ENCODE measurements at places on chromosomes 2 and 18.
A peak's percentile ranks its signal among the peaks of the same experiment; 100 is the strongest.

- DNase-seq = no peak
Measured at GRCh38 chr2:42969231-42970150, 177.1 kb upstream of the HAAO start.

DNA sequence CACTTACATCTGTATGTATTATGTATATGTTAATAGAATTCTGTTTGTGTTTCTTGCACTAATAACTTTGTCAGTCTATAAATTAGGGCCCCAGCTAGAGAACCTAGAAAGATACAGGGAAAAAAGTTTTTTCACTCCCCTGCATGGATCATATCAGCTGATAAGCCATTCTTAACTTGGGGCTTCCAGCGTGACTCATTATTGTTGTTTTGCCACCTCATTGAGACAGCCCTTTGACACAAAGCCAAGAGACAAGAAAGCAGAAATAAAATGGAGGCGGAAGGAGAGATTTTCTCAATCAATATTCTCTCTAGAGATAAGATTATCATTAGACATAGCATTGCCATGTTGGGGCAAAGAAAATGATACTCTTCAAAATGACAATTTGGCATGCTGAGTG lies 93.4 kb downstream of the AKAIN1 start:
- DNase-seq = no peak

- no peak for DNase-seq
Measured at GRCh38 chr2:122421775-122422174, 666.3 kb downstream of the TSN start.

DNA sequence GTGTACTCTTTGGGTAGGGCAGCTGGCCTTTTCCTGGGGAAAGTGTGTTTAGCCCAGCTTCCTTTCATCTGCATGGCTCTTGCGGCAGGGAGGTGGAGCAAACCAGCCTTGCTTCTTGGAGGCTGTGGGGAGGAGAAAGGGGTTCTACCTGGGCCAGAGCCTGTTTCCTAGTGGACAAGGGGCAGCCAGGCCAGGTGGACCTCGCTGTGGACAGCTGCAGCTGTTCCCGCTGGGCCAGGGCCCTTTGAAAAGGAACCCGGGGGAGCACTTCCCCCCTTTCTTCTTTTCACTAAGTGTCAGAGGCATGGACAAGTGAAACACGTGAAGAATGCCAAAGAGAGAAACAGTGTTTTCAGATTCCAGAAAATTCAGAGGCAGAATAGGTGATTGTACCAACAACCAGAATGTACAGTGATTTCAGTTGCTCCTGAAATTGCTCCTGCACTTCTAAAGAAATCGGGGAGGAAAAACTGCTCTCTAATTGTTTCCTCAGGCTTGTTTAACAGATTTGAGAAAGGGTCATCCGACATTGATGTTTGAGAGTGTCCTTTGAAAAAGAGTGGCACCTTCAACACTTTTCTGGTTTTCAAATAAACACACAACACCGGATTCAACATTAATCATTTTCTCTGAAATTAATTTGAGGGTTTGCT lies 3.9 kb downstream of the GLI2 start:
- DNase-seq = no peak

- no peak for DNase-seq
Measured at GRCh38 chr18:67232991-67233390, 283.5 kb downstream of the DSEL start.

- no peak for DNase-seq
Measured at GRCh38 chr2:215808996-215809395, 204.4 kb downstream of the MREG start.

GRCh38 chr2:134782792-134783191 lies 55.6 kb upstream of the ACMSD start:
- peak; percentile 32 for DNase-seq

GRCh38 chr2:29035016-29035745 lies 39.1 kb downstream of the PCARE start:
- no peak for DNase-seq

DNA sequence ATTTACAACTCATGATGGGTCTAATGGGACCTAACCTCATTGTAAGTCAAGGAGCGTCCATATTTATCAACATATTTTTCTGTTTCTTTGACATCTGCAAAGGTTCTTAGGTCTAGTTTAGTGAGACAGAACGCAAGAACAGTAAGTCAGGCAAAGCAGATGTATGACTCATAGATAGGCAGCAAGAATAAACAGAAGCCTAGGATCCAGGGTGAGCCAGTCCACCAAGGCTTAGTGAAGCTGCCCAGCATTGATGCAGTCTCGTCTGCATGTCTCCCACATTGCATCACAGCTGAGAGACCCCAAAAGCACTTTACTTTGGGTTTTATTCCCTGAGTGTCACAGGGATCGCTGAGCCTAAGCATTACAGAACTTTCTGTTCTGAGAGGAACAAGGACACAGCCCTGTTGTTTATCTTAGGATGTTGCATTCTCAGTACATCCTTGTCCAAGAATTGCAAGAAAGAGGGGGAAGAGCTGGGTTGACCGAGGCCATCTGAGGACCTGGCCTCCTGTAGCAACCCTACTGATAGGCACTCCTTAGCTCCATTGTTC lies 29.6 kb upstream of the TMEM177 start:
- DNase-seq = no peak

- no peak for DNase-seq
Measured at GRCh38 chr18:35605686-35606417, 24.3 kb downstream of the GALNT1 start.

DNA sequence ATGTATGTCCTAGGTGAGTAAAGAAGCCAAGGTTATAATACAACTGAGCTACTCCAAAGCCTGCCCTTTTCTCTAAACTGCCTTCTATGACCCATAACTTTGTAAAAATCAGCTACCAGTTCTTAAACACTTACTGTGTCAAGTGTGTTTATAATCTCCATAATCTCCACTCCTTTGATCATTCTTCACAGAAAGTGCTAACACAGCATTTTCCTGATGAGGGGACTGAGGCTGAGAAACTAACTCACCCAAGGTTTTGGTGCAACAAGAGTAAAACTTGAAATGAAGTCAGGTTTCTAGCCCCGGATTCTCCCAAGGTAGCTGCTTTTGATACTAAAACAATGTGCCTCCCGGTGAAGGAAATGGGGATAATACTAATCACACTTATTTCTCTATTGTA lies 1.9 kb upstream of the C2orf49 start:
- no peak for DNase-seq

- no peak for DNase-seq
Measured at GRCh38 chr2:145789636-145790035, 1269.7 kb upstream of the ZEB2 start.

GRCh38 chr2:206368484-206368883 lies 74.8 kb upstream of the ADAM23 start:
- peak; percentile 18 for DNase-seq

GRCh38 chr18:11883153-11883552 lies 25.0 kb downstream of the MPPE1 start:
- peak; percentile 59 for DNase-seq

GRCh38 chr2:239684271-239684810 lies 283.5 kb upstream of the HDAC4 start:
- DNase-seq = no peak

DNA sequence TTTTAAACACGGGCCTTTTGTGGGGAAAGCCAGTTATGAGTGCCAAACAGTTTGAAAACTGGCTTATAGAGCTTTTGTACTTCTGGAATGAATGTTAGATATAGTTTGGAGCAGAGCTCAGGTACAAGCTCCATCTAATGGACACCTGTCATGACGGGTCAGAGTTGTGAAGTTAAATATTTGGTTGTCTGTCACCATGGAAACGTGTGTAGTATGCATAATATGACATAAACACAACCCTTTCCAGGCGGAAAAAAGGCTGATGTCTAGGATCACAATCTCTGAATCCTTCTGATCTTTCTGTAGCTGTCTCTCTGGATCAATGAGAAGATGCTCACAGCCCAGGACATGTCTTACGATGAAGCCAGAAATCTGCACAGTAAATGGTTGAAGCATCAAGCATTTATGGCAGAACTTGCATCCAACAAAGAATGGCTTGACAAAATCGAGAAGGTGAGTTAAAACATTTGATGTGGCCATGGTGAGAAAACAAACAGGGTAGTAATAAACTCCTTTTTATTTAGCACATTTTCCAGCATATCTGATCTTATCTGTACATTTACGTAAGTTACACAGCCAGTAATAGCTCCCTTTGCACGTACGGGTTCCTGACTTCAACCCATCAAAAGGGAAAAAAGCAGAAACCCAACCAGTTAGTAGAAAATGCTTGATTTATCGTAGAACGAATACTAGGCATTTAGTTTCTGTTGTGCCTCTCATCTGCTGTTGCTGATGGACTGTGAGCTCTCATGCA lies 80.6 kb upstream of the EML6 start:
- DNase-seq = no peak

- no peak for DNase-seq
Measured at GRCh38 chr2:156955701-156956100, 301.8 kb upstream of the GALNT5 start.

DNA sequence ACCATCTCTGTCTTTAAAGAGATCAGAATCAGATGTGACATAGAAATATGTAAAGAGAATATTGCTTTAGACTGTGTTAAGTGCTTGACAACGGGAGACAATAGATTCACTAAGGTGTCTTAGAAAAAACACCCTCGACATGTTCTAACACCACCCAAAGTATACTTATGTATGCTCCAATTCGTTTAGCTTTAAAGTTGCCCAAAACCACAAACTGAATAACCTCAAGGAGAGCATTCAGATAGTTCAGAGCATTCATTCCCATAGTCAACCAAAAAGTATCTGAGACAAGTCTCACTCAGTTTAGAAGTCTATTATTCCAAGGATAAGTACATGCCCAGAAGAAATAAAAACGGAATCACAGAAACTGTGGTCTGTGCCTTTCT lies 96.4 kb downstream of the KYNU start:
- DNase-seq = no peak

DNA sequence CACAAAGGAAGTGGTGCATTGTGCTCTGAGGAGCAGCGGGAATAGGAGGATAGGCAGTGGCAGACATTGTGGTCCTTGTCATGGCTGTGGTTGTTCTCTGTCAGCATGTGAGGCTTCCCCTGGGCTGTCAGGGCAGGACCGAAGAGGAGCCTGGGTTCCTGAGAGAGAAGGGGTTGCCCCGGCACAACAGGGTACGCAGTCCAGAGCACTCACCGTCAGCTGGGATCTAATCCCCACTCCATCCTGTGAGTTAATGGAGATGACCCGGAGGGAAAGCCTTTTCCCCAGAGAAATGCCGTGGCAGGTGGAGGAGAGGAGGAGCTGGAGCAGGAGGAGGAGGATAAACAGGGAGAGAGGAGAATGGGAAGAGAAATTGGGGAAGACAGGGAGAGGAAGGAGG lies 396.7 kb upstream of the HS6ST1 start:
- no peak for DNase-seq

- DNase-seq = no peak
Measured at GRCh38 chr2:141118836-141119235, 1012.0 kb downstream of the LRP1B start.

DNA sequence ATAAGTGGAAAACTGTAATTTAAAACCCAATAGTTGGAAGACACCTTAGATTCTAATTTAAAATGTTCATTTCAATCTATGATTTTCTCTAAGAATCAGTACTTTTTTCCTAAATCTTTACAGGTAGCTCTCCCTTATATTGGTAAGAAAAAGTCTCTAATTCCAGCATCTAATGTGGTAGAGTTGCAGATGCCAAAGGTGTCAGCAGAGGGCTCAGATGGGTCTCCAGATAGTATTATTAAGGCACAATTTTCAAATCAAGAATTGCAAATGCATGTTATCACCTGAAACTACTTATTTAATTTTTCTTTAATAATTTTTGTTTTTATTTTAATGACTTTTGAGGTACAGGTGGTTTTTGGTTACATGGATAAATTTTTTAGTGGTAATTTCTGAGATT lies 25.5 kb upstream of the ITGA4 start:
- DNase-seq = no peak

DNA sequence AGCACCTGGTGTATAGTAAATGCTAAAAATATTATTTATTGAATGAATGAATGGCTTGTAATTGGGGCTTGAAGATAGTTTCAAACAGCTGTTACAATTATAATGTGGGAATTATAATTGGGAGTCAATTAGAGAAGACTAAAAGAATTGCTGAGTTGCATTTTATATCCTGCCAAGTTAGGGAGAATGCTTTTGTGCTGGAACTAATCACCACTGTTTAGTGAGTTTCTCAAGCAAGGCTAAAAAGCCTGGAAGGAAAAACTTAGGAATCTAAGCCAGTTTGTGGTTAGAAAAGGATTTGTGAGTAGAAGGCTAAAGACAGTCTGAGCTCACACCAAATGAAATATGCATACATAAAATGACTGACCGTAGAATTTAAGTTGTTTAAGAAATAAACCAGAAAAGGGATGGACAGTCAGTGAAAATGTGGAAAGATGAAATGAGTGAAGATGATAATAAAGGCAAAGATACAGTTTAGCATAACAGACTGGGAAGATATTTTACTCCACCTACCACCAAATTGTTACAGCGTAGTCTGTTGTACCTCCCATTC lies 647.7 kb upstream of the FSHR start:
- DNase-seq = peak; percentile 2

DNA sequence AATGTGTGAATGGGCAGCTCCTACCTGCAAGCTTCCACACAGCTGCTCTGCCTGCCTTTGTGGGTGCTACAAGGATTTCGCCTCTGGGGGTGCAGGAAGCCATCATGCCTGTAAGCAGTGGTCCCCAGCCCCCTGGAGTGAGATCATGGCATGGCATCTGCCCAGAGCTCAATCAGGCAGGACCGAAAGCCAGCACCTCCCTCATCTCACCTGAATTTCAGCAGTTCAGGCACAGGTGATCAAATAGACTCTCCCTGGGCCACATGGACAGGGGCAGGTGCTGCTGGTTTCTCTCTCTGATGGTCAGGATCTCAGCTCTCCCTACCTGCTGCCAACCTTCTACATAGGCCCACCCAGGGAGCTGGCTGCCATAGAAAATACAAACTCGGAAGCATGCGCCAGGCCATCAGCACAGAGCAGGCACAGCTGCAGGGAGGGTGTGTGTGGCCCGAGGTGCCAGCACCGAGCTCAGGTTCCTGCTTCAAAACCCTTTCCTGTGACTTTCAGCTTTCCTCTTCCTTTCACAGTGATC lies 133.2 kb upstream of the ID2 start:
- DNase-seq = no peak

DNA sequence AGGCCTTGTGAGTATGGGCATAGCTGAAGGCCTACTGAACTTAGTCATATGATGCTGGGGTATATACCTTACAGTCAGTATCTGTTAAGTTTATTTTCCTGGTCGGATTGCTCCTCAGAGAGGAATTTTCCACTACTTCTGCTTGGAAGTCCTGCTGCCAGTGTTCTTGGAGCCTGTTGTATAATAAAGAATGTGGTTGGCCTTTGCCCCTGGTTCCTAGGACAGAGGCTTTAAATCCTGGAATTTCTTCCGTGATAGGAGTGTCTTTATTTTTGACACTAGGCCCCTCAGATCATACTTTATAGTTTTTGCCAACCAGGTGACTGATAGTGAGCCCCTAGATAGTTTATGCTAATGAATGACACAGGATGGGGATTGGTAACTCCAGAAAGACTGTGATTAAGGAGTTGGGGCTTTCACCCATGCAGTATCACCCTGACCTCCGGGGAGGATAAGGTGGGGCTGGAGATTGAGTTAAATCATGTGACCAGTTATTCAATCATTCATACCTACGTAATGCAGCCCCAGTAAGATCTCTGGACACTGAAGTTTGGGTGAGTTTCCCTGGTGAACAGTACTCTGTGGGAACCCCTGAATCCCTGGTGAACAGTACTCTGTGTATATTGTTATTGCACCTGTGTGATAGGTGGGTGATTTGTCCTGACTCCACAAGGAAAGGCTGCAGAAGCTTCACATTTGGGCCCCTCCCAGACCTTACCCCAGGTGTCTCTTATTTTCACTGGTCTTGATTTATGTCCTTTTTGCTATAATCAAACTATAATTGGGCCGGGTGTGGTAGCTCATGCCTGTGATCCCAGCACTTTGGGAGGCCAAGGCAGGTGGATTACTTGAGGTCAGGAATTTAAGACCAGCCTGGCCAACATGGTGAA lies 56.9 kb downstream of the COMMD1 start:
- DNase-seq = no peak
